ENCODE measurements at places on chromosomes 16 and 17.

- peak; percentile 93 for DNase-seq
These were observed 618.7 kb downstream of the KCNJ18 start for GRCh38 chr17:22310717-22311686.

GRCh38 chr16:68272507-68273209 lies 8.3 kb downstream of the SLC7A6 start:
- peak; percentile 92 for DNase-seq

DNA sequence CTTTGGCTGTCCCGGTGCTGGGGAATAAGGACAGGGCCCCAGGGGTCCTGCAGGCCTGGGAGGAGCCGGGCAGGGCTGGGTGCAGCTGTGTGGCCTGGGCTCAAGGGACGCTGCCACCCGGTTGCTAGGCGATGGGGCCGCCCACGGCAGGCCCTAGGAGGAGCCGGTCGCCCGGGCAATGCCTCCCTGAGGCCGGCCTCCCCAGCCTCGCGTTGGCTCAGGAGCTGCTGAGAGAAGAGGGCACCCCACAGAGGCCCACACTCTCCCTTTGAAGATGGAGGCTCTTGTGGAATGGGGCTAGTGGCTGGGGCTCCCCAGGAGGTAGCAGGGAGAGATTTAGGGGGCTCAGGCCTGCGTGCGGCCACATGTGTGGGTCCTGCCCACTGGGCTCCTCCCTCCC lies at the start of gene CIBAR2:
Gene CIBAR2, minus strand, starts transcription at position 109 of the 400 bp plus-strand sequence. CDS start 120 bp downstream, outside the sequence.
- peak; percentile 26 for DNase-seq

GRCh38 chr16:30032083-30032819 lies 1.2 kb upstream of the TLCD3B start:
- peak; percentile 77 for DNase-seq

GRCh38 chr17:79666111-79666510 lies 55.3 kb upstream of the RBFOX3 start:
- no peak for DNase-seq

- DNase-seq: no peak
These were observed 5.3 kb upstream of the NOD2 start for GRCh38 chr16:50688083-50688482.

- DNase-seq: no peak
These were observed 48.3 kb upstream of the BAHCC1 start for GRCh38 chr17:81346908-81347349.

DNA sequence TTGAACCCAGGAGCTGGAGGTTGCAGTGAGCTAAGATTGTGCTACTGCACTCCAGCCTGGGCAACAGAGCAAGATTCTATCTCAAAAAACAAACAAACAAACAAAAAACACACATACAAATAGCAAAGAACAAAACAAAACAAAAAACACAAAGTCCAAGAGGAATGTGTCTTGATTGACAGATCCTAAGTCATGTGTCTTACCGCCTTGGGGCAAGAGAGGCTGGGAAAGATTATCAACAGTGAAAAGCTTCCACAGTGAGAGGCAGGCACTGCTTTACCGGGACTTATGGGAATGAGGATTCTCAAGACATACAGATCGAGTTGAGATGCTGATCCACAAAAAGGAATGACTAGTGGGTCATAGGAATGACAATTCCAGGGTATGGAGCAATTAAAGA lies 62.7 kb upstream of the GAS7 start:
- DNase-seq: no peak

GRCh38 chr17:63113167-63113566 lies 147.1 kb downstream of the TANC2 start:
- no peak for DNase-seq

GRCh38 chr17:50692448-50693035 lies 15.2 kb downstream of the ANKRD40 start:
- DNase-seq: no peak

- peak; percentile 49 for DNase-seq
These were observed 29.4 kb downstream of the IRF8 start for GRCh38 chr16:85928401-85928820.

GRCh38 chr16:19644877-19645276 lies 73.2 kb downstream of the KNOP1 start:
- no peak for DNase-seq

- no peak for DNase-seq
These were observed 332.0 kb upstream of the MAF start for GRCh38 chr16:79932572-79932971.

Measured in RPMI8226 (cell line).